ENCODE measurements at places on chromosomes 7 and 10.

DNA sequence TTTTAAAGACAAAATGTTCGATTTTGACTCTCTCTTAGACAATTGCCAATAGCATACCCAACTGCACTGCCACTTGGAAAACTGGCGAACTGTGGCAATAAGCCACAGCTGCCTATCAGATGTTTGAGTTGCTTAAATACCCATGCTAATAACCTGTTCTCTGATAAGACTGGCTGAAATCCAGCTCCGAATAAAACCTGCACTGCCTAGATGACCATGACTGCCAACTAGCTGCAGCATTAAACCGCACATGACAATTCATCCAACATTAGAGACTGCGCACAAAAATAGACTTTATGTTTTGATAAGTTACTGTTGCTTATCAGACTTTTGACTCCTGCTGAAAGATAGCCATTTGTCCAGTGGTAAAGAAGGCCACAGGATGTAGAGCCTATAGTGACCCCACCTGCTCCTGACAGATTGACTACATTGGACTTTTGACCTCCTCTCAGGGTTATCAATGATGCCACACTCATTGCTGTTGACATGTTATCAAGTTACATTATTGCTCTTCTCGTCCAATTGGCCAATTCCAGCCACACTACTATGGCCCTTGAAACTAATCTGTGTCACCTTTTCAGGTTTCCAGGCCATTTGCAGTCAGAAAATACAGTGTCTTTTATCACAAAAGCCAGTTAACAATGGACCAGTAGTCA, 299.0 kb downstream of the HGF start:
- no peak for DNase-seq

DNA sequence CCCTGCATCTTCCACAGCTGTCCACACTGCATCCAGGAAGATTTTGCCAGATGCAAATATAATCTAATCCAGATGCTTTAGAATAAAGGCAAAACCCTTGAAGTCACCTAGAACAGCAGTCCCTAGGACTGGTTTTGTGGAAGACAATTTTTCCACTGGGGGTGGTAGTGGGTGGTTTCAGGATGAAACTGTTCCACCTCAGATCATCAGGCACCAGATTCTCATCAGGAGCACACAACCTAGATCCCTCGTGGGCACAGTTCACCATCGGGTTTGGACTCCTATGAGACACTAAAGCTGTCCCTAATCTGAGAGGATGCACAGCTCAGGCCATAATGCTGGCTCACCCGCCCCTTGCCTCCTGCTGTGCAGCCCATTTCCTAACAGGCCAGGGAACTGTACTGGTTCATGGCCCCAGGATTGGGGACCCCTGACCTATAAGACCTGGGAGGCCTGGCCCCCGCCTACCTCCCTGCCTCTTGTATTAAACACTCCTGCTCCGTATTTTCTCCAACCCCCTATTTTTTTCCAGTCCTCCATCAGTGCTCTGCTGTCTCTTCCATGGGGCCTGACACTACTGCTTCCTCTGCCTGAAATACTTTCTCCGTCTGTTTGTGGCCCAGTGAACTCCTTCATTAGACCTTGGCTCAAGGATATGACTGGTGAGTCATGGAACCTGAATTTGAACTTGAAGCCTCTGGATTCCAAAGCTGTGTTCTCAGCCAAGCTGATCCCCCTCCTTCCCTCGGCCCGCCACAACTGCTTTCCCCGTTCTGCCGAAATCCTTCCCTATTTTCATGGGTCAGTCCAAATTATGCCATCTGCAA, 79.9 kb upstream of the RHEB start:
- DNase-seq, result no peak

DNA sequence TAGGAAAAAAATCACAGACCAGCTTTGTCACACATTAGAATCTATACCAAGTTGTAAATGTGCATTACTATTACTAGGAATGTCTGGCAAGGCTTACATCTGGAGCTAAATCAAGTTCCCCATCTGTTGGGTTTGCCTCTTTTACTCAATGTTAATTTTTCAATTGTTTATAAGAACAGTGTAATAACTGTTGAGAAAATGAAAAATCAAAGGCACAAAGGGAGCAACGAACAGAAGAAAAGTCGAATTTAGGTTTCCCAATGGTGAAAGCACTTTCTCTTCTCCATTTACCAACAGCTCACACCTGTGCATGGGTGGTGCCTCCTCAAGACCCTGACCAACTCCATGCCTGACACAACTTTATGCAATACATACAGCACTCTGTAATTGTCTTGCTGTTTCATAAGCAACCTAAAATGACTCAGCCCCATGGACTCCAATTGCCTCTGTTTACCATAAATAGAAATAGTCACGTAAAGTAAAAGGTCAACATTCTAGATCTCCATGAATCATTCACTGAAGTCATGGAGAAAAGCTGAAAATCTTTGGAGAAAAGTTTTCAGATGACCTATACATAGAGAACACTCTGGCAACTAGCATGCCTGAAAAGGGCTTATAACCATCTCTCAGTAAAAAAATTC, 95.5 kb upstream of the KCNIP2 start:
- no peak for DNase-seq

DNA sequence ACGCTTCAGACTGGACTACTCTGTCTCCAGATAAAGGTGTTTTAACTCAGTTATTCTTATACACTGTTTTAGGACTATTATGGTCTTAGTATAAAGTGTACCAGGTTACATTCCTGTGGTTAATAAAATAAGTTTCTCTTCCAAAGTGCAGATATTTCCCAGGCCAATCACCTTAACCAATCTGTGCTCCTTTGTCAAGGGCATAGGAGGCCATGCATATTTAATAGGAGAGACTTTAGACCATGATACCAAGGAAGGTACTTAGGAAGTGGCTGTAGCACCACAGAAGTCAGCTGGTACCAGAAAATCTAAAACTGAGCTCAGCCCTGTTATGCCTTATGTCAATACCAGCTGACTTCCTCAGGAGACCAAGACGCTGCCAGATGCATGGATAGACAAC, 226.5 kb upstream of the TMEM72 start:
- DNase-seq, result no peak

- DNase-seq, result no peak
Observed at GRCh38 chr7:11336432-11336831, 362.8 kb downstream of the PHF14 start.

- no peak for DNase-seq
Observed at GRCh38 chr7:12493407-12493806, 77.1 kb upstream of the SCIN start.

DNA sequence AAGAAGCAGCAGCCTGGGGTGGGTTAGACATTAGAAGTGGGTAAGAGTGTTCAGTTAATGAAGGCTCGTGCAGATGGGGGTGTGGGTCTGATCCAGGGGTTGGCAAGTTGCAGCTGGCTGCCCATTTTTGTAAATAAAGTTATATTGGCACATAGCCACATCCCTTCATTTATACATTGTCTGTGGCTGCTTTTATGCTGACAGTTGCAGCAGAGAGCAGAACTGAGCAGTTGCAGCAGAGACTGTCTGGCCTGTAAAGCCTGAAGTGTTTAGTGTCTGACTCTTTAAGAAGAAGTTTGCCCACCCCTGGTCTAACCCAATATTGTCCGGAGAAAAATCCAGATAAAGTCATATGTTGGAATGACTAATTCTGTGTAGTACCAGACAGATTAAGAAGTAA, 38.1 kb downstream of the GLRX3 start:
- no peak for DNase-seq

DNA sequence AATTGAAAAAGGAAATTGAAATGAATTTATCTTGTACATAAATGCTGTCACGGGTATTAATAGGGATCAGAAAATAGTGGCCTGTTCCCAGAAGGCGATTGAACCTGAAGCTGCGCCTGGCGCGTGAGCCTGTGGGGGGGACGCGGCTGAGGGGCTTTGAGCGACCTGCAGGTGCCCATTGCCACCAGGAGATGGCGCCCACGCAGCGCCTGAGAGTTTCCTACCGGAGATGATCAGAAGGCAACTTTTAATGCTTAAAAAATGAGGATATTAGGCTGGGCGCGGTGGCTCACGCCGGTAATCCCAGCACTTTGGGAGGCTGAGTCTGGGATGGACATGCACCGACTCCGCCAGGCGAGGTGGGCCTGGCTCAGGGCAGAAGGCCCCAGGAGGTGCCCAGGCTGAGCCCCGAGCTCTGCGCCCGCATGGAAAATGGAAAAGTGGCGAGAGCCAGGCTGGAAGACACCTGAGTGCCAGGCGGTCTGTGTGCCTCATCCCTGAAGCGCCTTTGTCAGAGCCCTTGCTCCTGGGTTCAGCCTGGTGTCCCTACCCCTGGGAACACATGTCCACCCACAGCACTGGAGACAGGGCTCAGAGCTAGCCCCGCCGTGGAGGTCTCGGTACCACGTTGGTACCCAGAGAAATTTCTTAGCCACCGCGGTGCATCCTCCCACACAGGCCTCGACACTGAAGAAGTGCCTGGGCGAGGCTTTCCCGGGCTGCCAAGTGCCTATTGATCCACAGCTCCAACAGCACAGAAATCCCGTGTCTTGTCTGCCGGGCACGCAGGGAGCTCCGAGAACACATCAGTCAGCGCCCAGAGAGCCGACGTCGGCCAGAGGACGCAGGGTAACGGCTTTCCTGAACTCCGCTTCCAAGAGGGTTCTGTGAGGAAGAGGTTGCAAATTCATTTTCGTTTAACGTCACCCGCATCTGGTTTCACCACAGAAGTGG, 117.4 kb downstream of the INPP5A start:
- peak; percentile 83 for DNase-seq

GRCh38 chr10:44948642-44949041, 11.0 kb upstream of the RASSF4 start:
- DNase-seq, result no peak

DNA sequence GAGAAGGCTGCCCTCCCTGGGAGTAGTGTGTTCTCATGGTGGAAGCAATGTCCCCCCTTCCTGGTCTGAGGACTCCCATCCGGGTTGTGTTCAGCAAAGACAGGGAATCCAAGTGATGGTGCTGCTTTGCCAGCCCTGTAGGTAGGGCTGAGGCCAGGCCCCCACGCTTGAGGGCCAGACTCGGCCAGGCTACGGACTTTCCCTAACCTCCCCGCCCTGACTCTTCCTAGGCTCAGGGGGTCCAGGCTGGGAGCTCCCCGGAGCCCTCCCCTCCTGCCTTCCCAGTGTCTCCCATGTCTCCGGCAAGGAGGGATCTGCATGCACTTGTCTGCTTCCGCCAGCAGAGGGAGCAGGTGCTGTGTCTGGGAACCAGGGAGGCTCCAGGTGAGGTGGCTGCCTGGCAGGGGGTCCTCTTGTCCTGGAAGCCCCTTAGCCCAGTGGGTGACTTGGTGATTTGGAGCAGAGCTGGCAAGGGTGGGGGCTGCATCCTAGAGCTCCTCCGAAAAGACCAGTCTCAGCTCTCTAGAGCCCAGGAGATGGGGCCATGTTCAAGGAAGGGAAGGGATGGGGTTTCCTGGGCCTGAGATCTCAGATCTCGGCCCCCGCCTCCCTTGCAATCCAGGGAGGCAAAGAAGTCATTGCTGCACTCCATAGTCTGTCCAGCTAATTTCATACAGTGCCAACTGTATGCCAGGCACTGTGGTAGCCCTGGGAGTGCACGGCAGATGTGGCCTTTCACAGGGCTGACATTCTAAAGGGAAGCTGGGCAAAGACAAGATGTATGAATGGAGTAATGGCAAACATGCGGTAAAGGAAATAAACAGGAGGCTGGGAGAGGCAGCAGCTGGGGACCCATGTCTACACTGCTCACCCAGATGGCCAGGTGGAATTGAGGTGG, 20.3 kb upstream of the SFRP5 start:
- DNase-seq, result peak; percentile 68

GRCh38 chr7:128408709-128409595, 830 bp downstream of the IMPDH1 start:
- no peak for DNase-seq

- DNase-seq, result peak; percentile 54
Observed at GRCh38 chr10:58299580-58299979, 30.6 kb downstream of the CISD1 start.

DNA sequence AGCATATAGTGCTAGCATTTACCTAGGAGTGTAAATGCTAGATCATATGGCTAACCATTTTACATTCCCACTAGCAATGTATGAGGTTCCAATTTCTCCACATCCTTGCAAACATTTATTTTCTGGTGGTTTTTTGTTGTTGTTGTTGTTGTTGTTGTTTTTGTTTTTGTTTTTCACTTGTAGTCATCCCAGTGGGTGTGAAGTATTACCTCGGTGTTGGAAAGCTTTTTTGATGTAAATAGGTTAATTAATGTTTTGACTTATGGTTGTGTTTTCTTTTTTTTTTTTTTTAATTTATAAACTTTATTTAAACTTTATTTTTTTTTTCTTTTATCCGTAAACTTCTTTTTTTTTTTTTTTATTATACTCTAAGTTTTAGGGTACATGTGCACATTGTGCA, 15.3 kb upstream of the TSGA13 start:
- no peak for DNase-seq

DNA sequence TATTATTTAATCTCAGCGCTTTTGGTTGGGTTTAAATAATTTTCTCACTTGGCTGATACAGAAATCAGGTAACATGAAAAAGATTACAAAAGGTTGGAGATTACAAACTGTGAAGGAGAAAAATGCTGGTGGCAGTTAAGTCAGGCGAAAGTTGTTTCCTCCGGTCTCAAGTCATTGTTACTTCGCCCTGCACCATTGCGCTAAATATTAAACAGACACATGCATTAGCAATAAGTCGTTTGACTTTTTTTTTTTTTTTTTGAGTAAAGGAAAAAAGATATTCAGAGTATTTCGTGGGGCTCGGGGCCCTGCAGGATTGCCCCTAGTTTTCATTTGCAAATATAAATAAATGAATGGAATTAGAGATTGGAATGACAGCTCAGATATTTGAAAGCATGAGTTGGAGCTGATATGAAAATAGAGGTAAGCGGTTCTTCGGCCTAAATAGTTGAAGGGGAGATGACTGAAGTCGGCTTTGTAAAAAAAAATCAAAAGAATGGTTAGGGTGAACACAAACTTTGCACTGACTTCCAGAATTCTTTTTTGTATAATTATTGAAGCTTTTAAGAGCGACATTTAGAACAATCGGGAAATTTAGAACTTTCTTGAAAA, 914 bp downstream of the SDHAF3 start:
- no peak for DNase-seq

GRCh38 chr10:6786579-6787031, 206.5 kb upstream of the PRKCQ start:
- peak; percentile 29 for DNase-seq

DNA sequence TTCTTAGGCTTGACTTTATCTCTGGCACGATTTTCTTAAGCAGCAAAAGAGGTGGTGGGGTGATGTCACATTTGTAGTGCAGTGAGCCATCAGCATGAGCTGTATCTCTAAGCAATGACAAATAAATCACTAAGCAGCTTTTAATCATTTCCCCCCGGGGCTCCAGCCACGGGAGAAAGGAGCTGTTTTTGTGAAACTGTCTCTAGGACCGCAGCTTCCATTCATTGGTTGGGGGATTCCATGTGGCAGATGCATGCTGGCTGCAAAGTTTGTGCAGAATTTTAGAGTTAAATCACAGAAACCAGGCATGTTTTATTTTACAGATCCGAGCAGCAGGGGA, 464 bp downstream of the KIAA1217 start:
- no peak for DNase-seq

DNA sequence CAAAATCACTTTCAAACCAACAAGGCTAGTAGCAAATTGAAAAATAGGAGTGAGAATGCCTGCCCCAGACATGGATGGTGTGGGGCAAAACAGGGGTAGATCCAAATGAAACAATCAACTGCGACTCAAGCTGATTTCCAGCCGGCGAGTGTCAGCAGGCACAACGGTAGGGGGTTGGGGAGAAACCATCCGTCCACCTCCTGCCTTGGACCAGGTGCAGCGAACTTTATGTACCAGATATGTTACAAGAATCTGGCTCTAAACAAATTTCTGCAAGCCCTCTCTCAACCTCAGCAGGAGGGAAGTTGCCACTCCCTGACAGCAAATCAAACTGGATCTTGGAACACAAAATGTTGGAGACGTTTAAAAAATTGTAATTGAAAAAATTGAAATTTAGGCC, 45.2 kb downstream of the PYROXD2 start:
- DNase-seq, result no peak

GRCh38 chr10:103849880-103850571, 5.3 kb downstream of the SH3PXD2A start:
- DNase-seq, result no peak

Data from neural crest cell (in vitro differentiated cells).